ENCODE measurements at places on chromosomes 5 and 9.
A peak's percentile ranks its signal among the peaks of the same experiment; 100 is the strongest.

- DNase-seq: no peak
- H3K4me1 ChIP-seq: peaks cover 10% of the 10 kb centered on the region
- no peaks in the 10 kb centered on the region for H3K27me3 ChIP-seq
- H3K4me3 ChIP-seq: no peak overlapping the region
- H3K36me3 ChIP-seq: no peaks in the 10 kb centered on the region
- H3K27ac ChIP-seq: no peak overlapping the region
These were observed 22.9 kb downstream of the FAF2 start for GRCh38 chr5:176471098-176471497.

GRCh38 chr5:50665091-50665490 lies 1.3 kb upstream of the PARP8 start:
- no peaks in the 10 kb centered on the region for H3K36me3 ChIP-seq
- no peaks in the 10 kb centered on the region for H3K4me1 ChIP-seq
- H3K27me3 ChIP-seq: no peaks in the 10 kb centered on the region
- no peak overlapping the region for H3K27ac ChIP-seq

GRCh38 chr9:123391946-123392345 lies 35.9 kb downstream of the CRB2 start:
- H3K27me3 ChIP-seq: no peaks in the 10 kb centered on the region
- DNase-seq: no peak
- H3K4me1 ChIP-seq: no peaks in the 10 kb centered on the region
- H3K27ac ChIP-seq: no peak overlapping the region
- peaks cover 4% of the 10 kb centered on the region for H3K36me3 ChIP-seq

DNA sequence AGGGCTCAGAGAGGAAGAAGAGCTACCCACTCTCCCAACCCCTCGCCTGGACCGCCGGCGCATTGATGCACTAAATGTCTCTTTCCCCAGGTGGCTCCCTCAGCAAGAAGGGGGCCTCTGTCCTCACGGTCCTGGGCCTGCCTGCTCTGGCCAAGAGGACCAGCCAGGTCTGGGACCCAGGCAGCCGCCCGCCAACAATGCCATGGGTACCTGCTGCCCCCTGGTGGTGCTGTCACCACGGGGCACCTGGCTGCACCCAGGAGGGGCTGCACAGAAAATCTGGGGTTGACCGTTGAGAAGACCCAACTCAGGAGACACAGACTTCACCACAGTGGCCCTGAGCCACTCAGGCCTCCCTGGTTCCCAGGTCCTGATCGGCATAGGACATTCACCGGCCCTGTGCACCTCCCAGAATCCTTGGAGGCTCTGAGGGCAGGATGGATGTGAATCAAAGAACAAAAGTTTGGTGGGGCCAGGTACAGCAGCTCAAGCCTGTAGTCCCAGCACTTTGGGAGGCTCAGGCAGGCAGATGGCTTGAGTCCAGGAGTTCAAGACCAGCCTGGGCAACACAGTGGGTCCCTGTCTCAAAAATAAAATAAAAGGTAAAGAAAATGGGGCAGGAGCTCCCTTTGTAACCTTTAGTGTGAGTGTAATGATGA lies 2.4 kb upstream of the VAV2 start:
- peaks cover 29% of the 10 kb centered on the region for H3K4me1 ChIP-seq
- H3K27me3 ChIP-seq: peaks cover 18% of the 10 kb centered on the region
- DNase-seq: peak; percentile 84

DNA sequence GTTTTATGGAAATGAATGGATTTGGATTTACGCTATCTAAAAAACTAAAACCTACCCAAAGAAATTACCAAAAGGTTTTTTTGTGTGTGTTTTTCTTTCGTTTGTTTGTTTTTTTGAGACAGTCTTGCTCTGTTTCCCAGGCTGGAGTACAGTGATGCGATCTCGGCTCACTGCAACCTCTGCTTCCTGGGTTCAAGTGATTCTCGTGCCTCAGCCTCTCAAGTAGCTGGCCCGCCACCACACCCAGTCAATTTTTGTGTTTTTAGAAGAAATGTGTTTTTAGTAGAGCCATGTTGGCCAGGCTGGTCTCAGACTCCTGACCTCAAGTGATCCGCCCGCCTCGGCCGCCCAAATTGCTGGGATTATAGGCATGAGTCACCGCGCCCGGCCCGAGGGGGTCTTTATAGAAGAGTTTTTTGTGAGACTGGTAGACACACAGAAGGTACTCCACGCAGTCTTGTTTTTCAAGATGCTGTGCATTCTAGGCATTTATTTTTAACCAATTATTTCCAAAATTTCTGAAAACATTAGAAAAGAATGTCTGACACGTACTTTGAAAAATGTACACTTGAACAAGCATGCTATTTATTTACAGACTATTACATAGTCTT lies 75.7 kb downstream of the NR6A1 start:
- H3K27ac ChIP-seq: no peak overlapping the region
- H3K4me1 ChIP-seq: no peaks in the 10 kb centered on the region
- no peak overlapping the region for H3K4me3 ChIP-seq
- no peaks in the 10 kb centered on the region for H3K27me3 ChIP-seq
- no peak for DNase-seq

DNA sequence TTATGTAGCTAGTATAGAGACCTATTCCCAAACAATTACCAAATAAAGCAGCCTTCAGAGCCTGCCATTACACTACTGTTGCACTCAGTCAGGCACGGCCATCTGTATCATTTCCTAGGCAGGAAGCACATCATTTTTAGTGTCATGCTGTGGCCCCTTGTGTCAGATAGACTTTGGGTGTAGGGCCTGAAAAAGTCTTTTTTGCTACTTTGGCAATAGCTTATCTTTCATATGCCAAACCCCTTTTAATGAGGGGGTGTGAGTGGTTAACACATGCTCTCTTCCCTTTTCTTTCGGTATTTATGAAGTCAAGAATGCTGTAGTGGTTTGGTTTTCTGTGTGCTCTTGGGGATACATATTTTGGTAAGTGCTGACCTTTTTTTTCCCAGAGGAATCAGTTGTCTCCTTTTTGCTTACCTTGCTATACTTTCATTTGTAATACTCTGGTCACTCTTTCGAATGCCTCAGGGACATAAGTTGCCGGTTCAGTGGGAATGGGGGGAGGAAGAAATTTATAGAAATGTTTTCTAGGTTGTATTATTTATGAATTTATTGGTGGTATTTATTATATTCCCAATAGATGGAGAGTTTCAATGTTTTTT lies 209.8 kb downstream of the CSNK1G3 start:
- DNase-seq: no peak
- H3K4me1 ChIP-seq: no peaks in the 10 kb centered on the region
- no peak overlapping the region for H3K4me3 ChIP-seq
- no peaks in the 10 kb centered on the region for H3K27me3 ChIP-seq
- H3K27ac ChIP-seq: no peak overlapping the region

DNA sequence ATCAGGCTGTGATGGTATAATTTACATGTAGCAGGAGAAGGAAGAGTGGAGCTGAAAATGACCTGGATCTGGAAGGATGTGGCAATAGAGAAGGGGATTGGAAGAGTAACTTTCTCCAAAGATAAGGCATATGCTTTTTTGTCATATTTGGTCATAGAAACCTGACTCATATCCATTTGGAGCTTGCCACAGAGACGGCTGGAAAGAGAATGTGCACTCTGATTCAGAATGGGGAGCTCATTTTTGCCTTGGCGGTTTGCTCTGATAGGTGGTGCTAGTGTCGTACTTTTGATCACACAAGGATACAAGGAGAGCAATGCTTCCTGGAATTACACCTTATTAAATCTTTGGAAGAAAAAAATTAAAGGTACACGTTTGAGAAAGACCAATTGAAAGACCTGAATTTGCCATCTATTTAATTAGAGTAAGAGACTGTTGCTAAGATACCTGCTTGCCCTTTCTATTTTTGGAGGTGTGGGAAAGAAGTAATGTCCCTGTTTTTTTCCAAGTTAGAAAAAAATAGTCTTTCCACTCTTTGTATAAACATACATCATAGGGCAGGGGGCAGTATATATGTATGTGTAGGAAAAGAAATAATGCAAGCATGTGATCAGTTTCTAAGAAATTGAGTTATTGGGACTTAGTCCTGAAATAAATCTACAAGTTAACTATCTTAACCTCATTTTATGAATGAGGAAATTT lies 5.4 kb downstream of the LSM11 start:
- H3K27me3 ChIP-seq: no peaks in the 10 kb centered on the region
- no peak overlapping the region for H3K4me3 ChIP-seq
- no peak for DNase-seq
- H3K27ac ChIP-seq: no peak overlapping the region
- peaks cover 26% of the 10 kb centered on the region for H3K36me3 ChIP-seq

GRCh38 chr9:108553111-108553635 lies 302.6 kb downstream of the ACTL7B start:
- H3K36me3 ChIP-seq: no peaks in the 10 kb centered on the region
- H3K4me3 ChIP-seq: no peak overlapping the region
- no peak for DNase-seq
- no peaks in the 10 kb centered on the region for H3K4me1 ChIP-seq
- no peak overlapping the region for H3K27ac ChIP-seq
- H3K27me3 ChIP-seq: no peaks in the 10 kb centered on the region

- no peaks in the 10 kb centered on the region for H3K36me3 ChIP-seq
- no peaks in the 10 kb centered on the region for H3K4me1 ChIP-seq
- no peak overlapping the region for H3K4me3 ChIP-seq
These were observed 15.5 kb upstream of the SMIM23 start for GRCh38 chr5:171770153-171770552.

DNA sequence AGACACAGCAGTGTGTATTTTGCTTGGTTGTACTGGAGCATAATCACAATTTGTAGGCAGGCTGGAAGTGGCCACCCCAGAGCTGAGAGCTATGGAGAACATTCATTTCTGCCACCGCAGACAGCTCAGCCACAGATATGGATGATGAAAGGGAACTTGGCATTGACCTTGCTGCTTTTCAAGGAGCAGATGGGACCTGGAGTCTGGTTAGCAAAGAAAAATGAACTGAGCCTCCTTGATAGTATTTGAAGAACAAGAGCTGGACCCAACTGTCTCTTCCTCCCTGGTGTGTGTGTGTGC lies 395.2 kb upstream of the ZNF462 start:
- H3K4me1 ChIP-seq: no peaks in the 10 kb centered on the region
- no peaks in the 10 kb centered on the region for H3K36me3 ChIP-seq
- H3K27ac ChIP-seq: no peak overlapping the region
- H3K27me3 ChIP-seq: no peaks in the 10 kb centered on the region
- no peak overlapping the region for H3K4me3 ChIP-seq

- no peak overlapping the region for H3K27ac ChIP-seq
- no peak for DNase-seq
- no peaks in the 10 kb centered on the region for H3K27me3 ChIP-seq
- H3K36me3 ChIP-seq: peaks cover 55% of the 10 kb centered on the region
- H3K4me3 ChIP-seq: no peak overlapping the region
These were observed 50.5 kb downstream of the SPTLC1 start for GRCh38 chr9:92064711-92065110.

DNA sequence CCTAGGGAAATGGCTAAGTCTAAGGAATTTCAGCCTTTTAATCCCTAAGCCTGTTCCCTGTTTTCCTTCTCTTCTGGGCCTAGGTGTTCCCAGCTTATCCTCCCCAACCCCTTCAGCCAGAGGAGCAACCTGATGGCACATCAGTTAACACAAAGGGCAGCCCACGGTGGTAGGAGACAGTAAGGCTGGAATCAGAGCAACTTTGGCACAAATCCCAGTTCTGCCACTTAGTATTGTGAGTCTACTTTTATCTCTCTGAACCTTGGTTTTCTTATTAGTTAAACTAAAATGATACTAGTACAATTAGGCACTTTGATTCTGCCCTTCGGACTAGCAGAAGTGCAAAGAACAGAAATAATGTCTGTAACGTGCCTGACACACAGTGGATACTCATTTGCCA lies 246.8 kb downstream of the SAXO1 start:
- no peak for DNase-seq
- H3K4me3 ChIP-seq: no peak overlapping the region
- H3K27me3 ChIP-seq: no peaks in the 10 kb centered on the region

GRCh38 chr9:108845947-108846346 lies 9.8 kb downstream of the ACTL7B start:
- DNase-seq: no peak
- H3K27me3 ChIP-seq: no peaks in the 10 kb centered on the region
- no peaks in the 10 kb centered on the region for H3K36me3 ChIP-seq
- no peak overlapping the region for H3K4me3 ChIP-seq
- no peak overlapping the region for H3K27ac ChIP-seq
- H3K4me1 ChIP-seq: no peaks in the 10 kb centered on the region

DNA sequence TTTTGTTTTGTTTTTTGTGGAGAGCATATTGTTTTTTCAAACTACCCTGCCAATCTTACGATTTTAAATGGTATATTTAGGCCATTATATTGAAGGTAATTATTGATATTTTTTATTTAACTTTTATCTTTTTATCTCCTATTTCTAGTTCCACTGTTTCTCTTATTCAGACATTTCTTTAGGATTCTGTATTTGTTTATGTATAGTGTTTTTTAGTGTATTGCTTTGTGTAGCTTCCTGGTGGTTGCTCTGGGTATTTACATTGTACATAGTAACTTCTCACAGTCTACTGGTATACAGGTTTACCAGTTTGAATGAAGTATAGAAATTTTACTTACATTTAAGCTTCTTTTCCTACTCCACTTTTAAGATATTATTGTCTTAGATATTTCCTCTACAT lies 63.2 kb downstream of the ERCC6L2 start:
- no peak overlapping the region for H3K4me3 ChIP-seq
- H3K4me1 ChIP-seq: no peaks in the 10 kb centered on the region
- H3K27ac ChIP-seq: no peak overlapping the region
- peaks cover 74% of the 10 kb centered on the region for H3K36me3 ChIP-seq

DNA sequence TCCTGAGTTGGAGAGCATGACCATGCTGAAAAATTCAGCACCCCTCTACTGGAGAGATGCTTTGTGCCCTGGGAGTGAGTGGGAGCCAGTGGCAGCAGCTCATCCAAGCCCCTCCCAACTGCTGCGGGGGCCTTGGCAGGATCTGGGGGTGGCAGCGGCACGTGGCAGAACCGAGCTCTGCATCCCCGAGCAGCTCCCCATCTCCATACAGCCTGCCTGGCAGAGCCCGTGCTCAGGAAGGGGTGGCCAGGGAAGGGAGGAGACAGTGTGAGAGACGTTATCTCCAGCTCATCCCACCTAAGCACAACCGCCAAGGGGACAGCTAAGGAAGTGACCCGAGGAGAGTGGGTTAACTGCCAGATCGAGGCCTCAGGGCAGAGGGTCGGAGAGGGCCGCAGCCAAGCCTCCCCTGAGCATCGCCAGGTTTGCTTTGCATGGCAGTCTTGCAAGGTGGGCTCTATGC lies 17.2 kb upstream of the DPM2 start:
- no peak for DNase-seq
- no peaks in the 10 kb centered on the region for H3K36me3 ChIP-seq
- no peaks in the 10 kb centered on the region for H3K4me1 ChIP-seq
- no peak overlapping the region for H3K27ac ChIP-seq
- no peak overlapping the region for H3K4me3 ChIP-seq

GRCh38 chr5:13625616-13626198 lies 318.8 kb downstream of the DNAH5 start:
- H3K36me3 ChIP-seq: no peaks in the 10 kb centered on the region
- H3K4me3 ChIP-seq: no peak overlapping the region
- H3K27ac ChIP-seq: no peak overlapping the region
- DNase-seq: no peak

DNA sequence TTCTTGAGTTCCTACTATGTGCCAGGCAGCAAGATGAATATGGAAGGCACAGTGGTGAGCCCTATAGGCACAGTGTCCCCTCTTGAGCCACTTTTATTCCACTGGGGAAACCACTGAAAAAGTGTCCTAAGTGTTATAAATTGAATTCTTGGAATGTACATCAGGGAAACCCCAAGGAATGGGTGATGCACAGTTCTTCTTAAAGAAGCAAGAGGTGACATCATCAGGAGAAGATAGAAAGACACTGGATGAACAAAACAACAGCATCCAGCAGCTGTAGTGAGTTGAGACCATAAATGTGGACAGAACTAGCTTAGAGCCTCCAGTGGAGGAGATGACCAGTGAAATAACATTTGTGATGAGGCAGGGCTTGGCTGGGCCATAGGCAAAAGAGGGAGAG lies 199.2 kb upstream of the ANKRD55 start:
- H3K27me3 ChIP-seq: no peaks in the 10 kb centered on the region
- H3K4me1 ChIP-seq: no peaks in the 10 kb centered on the region
- DNase-seq: no peak
- no peak overlapping the region for H3K27ac ChIP-seq
- H3K36me3 ChIP-seq: no peaks in the 10 kb centered on the region

Data from tibial artery (tissue), 4 donors.